Left ventricle myocardium superior (tissue), 1 donor: ENCODE measurements at places on chromosomes 3 and 15. TPM values are rescaled to one million over a fixed set of nuclear protein-coding genes. Genes with fewer than 3 reads are reported as not detected.

- peak; percentile 59 for DNase-seq
Observed at GRCh38 chr3:119559441-119559963, at the start of gene CD80. Gene CD80, minus strand, starts transcription at chr3:119559614. Its CDS starts 1,886 bp downstream, at chr3:119557728.

DNA sequence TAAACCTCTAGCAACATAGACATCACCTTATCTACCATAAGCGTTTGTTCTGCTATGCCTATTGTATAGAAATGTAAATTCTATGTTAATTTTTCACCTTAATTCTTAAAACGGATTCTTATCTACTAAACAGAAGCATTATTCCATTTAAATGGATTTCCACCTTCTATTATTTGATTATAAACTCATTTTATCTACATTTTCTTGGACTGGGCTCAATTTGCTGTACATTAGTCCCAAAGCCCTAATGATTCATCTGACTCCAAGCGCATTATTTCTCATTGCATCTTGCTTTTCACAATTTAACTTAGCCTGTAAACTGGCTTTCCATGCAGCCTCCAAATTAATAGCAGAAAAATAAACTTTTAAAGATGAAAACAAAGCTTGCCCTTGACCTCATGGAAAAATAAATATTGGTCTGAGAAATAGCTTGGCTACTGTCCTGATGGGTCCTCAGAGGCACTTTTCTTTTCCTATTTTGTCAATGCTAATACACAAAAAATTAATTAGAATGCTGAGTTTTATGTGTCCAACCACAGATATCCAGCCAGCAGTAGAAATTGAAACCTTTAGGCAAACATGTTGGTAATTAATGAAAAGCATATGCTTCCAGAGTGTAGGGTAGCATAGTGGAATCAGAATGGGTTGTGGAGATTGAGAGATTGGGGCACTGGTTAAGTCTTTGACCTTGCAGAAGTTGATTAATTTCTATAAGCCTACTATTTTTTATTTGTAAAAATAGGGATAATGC lies 81.4 kb upstream of the CFAP20DC start:
- no peak for DNase-seq

DNA sequence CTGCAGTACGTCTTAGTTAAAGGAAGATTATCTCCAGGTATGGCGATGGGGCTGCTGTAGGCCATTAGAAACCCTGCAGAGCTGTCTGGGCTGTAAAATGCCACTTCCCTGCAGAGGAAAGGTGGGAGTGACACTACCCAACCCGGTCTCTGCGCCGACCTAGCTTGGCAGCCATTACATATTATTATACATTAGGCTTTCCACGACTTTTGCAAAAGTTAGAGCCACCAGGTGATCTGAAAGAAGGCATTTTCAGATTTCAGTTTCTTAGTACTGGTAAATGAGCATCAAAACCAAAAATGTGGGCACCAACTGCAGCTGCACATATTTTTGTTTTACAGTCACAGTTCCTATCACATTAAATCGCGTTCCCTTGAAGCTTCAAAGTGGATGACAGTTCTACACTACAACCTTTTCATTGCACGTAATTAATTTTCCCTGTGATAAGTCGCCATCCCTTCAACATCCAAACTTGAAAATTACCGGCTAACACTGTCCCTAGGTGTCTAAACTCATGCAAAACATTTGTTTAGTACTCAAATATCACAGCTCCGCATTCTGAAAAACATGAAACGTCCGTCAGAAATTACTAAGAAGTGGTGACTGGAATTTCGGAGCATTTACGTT lies 81.4 kb upstream of the CHD2 start:
- DNase-seq = no peak

- DNase-seq = no peak
Observed at GRCh38 chr15:101675796-101676582, 23.8 kb upstream of the TM2D3 start.

GRCh38 chr3:113771993-113772392 lies 25.2 kb downstream of the ATP6V1A start:
- no peak for DNase-seq

- no peak for DNase-seq
Observed at GRCh38 chr3:23438657-23439056, 235.5 kb downstream of the UBE2E2 start.

DNA sequence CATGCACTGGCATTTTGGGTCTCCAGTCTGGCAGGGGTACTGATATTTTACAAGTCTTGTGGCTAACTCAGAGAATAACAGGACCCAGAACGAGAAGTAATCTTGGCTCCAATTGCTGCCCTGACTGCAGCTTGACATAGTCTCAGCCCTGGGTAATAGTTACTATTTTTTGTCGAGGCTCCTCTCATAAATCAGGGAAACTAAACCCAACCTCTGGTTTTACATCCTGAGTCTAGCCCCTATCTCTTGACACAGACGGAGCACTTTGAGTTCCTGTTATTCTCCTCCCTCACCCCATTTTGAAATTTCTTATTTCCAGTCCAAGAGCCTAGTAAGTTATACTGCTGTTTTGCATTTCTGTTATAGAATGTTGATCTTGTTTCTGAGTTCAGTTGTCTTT lies 276.1 kb upstream of the GOLIM4 start:
- DNase-seq = no peak

Gene AHSG
- not detected for total RNA-seq

Gene EPHA3
- total RNA-seq = 1.9 TPM

Gene ESYT3
- total RNA-seq = 1.2 TPM

Gene SLC2A2
- total RNA-seq = not detected

Gene ADAMTSL3
- 9.2 TPM for total RNA-seq
